Hypothalamus (tissue), 51 donors: ENCODE measurements at places on chromosomes 16 and 17.

DNA sequence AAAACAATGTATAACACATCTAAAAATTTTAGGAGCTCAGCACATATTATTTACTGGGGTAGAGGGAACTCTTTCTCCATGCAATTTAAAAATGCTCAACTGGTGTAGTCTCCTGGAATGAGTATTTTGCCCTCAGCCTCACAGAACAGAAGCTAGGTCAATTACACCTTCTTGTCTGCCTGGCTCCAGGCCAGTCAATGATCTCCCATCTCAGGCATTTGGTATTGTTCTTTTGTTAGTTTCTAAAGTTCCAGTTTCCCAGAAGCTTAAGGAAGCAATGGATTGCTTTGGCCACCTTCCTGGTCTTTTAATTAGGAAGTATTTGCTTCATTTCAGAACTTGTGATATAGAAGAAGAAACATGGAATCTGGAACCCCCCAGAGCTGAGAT is 360.3 kb upstream of the ASIC2 start:
- DNase-seq: no peak

DNA sequence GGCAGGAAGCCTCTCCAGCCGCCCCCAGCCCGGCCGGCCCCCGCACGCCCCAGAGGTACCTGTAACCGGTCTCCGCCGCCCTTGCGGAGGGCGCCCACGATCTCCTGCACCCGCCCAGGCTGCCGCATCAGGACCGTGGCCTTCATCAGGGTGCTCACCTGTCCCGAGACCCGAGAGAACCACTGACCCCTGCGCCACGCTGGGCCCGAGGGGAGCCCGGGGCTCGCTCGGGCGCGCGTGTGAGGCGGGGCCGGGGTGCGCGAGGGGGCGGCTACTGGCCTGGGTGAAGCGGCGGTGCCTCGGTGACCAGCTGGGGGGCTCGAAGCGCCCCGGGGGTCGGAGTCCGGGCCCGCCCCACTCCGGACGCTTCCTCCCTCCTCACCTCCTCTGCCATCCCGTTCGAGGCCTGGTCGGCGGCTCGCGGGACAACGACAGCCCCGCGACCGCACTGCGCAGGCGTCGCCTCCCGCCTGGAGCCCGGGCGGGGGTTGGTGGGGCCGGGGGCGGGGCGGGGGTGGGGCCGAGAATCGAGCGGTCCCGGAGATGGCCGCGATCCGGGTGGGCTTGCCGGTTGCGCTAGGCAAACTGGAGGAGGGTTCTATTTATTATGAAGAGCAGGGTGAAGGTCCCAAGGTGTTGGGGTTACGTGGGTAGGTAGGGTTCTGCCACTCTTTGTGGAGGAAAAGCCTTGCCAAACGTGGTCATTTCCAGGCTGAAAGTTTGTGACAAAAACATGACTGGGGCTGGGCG is at the start of gene NT5C3B:
Gene NT5C3B, minus strand, starts transcription at position 433 of the 750 bp plus-strand sequence. Its CDS starts 39 bp downstream, at position 394.
- DNase-seq: peak; percentile 58

DNA sequence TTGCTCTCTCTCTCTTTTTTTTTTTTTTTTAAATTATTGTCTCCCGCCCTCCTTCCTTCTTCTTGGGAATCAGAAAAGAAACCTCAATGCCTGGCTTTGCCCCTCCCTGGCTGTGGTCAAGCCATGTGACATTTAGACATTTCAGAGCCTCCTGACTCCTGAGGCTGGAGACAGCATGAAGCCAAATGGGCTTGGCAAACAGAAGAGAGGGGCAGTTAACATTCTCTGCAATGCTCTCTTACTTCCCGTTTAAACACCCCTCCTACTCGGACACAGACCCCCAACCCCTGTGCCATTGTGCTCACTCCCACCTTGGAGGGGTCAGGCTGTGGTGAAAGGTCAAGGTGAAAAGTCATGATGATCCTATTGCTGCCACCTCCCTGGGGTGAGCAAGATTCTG is 14.7 kb upstream of the MEOX1 start:
- DNase-seq: no peak

DNA sequence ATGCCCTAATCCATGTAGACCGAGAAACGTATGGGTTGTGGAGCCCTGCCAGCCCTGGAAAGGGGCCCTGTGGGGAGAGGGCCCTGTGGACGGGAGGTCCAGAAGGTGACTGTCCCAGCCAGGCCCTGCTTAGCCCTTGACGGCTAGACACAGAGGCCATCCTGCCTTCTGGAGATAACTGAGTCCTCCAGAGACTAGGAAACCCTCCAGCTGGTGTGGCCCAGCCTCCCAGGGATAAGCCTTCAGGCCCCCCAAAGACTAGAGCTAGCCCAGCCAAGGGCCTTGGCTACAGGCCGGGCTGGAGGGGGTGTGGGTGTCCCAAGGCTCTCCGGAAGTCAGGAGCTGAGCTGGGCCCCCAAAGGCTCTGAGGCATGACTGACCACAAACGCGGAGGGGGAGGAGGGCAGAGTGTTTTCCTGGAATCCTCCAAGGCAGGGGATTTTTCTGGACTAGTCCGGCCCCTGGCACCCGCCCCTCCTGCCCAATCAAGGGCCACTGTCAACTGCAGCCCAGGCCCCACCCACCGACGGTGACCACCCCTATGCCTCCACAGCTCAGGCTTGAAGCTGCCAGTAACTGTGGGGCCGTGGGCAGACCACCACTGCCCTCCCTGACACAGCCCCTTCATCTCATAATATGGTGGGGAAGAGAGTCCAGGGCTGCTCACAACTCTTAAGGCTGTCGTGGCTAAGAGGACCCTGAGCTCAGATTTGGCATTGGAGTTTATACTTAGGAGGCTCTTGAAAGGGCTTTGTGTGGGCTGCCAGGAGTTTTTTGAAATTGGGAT is 885 bp upstream of the VASN start:
- peak; percentile 36 for DNase-seq
